ENCODE measurements at places on chromosomes 1 and 21. TPM values are rescaled to one million over a fixed set of nuclear protein-coding genes. Genes with fewer than 3 reads are reported as not detected.

ITGB2 gene
- total RNA-seq: 291 TPM

VAMP3 gene
- total RNA-seq: 53.3 TPM

NUP133 gene
- 48.4 TPM for total RNA-seq

KDM5B gene
- total RNA-seq: 64.6 TPM

AMY1B gene
- not detected for total RNA-seq

HECTD3 gene
- total RNA-seq: 61.3 TPM

FAM163A gene
- 0.29 TPM for total RNA-seq

SUSD4 gene
- total RNA-seq: 3.0 TPM

TPTE gene
- total RNA-seq: not detected

DAB1 gene
- 2.7 TPM for total RNA-seq

Measured in CD4-positive, alpha-beta memory T cell (primary cell).